ENCODE measurements at places on chromosomes 16 and 17. TPM values are rescaled to one million over a fixed set of nuclear protein-coding genes. Genes with fewer than 3 reads are reported as not detected.

The TVP23B gene
- total RNA-seq, result 38.4 TPM

The KRT39 gene
- total RNA-seq, result 0.44 TPM

The CCL17 gene
- total RNA-seq, result not detected

The WNK4 gene
- total RNA-seq, result 0.73 TPM

The SHPK gene
- total RNA-seq, result 9.4 TPM

Data from Calu3 (cell line).